Posterior vena cava (tissue), 2 donors: ENCODE measurements at places on chromosomes 2 and 18. TPM values are rescaled to one million over a fixed set of nuclear protein-coding genes. Genes with fewer than 3 reads are reported as not detected.

GRCh38 chr2:241066171-241066892 lies 35.8 kb downstream of the MTERF4 start:
- peak; percentile 74 for DNase-seq

SFTPB gene
- 1.7 TPM for total RNA-seq

DNA sequence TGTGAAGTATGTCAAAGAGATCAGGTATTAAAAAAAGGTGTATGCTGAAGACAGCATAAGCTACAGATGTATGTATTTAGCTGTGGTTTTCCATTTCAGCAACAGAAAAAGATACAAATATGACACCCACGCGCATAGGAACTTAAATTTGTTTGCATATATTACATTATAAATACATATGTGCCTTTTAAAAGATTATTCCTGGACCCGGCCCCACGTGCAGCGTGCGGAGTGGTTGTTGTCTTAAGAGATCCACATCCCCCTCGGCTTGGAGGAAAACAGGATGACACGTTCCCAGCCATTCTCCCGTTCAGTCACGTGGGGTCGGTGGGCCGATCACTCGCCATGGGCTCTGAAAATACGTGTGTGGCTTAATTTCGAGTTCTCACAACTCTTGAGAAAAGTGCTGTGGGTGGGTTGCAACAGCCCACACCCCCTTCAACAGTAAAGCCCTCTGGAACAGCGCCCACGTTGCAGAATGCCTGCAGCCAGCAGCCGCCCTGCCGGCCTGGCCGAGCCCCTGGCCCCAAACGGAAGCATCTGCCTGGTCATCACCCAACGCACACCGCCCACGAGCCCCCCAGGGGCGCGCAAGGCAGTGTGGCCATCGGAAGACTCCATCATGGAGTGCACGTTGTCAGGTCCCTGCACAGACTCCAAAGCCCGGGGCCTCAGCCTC lies 18.6 kb upstream of the KCNG2 start:
- peak; percentile 49 for DNase-seq

- DNase-seq, result no peak
Observed at GRCh38 chr2:28619213-28620196, 123.6 kb downstream of the PLB1 start.

CABYR gene
- 6.9 TPM for total RNA-seq

DNA sequence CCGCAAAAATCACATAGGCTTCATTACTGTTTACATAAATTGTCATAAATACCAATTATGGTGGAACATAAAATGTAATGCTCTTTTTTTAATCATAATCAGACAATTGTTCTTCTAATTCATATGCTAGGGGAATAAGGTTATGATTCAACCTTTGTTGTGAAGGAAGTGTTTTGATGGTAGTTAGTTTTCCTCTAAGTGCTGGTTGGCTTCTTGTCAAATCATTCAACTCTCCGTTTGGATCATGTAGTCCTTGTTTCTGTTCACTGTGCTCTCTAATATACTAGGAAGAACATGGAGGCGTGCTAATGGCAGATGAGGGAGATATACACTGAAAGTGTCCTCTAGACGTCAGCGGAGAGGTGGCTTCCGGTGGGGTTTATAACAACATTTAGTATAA lies 1938.0 kb upstream of the PIK3C3 start:
- DNase-seq, result no peak

- DNase-seq, result no peak
Observed at GRCh38 chr2:217316743-217317142, 456.9 kb upstream of the TNP1 start.

- DNase-seq, result no peak
Observed at GRCh38 chr2:241559323-241560161, 997 bp downstream of the BOK start.

VWA3B gene
- total RNA-seq, result not detected

GRCh38 chr2:78132391-78133370 lies 610.5 kb upstream of the LRRTM4 start:
- DNase-seq, result no peak

BOLL gene
- not detected for total RNA-seq

DNA sequence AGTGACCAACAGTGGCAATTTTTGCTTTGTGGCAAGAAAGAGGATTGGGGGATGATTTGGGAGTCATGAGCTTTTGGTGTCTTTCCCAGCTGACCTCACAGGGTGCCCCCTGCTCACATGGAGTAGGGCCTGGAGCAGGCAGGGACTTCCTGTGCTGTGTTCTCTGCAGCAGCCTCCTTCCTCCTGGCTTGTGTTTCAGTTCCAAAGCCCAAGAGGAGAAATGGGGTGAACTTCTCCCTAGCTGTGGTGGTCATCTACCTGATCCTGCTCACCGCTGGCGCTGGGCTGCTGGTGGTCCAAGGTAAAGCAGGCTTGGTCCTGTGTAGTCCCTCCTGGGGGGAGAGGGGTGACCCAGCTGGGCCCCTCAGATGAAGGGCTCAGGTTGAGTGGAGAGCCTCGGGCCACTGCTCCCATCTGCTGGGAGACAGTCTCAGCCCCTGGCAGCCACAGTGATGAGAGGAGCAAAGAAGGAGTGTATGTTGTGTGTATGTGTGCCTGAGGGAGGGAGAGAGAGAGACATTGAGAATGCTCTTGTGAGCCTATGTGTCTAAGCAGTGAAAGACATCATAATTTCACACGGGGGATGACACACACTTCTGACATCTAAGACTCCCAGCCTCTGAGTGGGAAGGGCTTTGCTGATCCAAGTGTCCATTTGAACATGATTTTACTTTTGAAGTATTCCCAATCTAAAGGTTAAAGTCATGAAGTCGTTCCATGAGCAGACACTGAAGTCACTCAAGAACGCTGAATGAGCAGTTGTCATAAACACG lies 27.2 kb downstream of the MARCO start:
- DNase-seq, result no peak

SESTD1 gene
- 142 TPM for total RNA-seq

DNA sequence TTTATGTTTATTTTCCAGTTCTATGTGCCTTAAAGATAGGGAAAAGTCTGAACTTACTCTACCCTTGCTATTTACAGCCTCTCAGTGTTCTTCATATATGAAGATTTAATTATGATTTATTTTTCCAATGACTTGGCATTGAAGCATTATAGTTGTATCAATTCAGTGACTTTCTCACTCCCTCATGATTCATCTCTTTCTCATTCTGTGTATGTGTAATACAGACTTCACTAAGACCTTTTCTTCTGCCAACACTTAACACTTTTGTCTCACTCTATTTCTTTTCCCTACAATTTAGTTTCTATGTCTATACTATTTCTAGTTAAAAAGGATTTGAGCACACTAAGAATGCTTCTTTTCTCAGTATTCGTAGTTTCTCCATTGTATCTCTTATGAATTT lies 1470.3 kb upstream of the ACVR2A start:
- DNase-seq, result no peak

DNA sequence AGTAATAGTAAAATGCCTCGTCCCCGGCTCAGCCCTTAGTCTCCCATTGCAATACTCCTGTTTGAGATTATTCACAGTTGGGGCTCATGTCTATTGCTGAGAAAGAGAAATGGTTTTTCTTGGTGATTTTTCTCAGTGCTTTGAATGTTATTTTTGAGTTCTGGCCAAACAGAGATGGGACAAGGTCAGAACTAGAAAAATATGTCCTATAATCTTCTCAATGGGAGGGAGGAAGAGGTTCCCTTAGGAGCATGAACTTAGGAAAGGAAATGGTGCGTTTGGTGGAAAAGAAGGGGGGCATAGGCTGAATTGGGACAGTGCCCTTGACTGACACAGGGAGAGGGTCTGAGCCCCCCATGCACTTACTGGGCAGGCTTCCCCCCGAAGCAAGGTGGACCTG lies 133.8 kb downstream of the AGAP1 start:
- DNase-seq, result no peak

DNA sequence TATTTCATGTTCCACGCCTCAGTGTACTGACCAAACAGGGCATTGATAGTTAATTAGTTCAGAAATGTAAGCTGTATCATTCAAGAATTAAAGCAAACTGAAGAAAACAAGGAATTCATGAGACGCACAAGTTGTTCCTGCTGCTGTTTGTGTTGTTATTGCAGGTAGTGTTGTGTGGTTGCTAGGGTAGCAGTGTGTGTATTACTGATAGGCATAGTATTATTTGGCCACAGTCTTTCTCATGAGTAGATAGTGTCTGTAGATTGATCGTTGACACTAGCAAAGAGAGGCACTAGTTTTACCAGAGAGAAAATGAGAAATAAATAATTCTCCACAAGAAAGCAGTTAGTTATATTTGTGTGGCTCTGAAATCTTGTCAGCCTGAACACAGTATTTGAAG lies 548.6 kb downstream of the LRP1B start:
- DNase-seq, result no peak

SPEG gene
- 175 TPM for total RNA-seq

- no peak for DNase-seq
Observed at GRCh38 chr2:152115952-152116351, 17.1 kb upstream of the CACNB4 start.

- DNase-seq, result no peak
Observed at GRCh38 chr2:46236006-46236875, 61.0 kb upstream of the EPAS1 start.

DNA sequence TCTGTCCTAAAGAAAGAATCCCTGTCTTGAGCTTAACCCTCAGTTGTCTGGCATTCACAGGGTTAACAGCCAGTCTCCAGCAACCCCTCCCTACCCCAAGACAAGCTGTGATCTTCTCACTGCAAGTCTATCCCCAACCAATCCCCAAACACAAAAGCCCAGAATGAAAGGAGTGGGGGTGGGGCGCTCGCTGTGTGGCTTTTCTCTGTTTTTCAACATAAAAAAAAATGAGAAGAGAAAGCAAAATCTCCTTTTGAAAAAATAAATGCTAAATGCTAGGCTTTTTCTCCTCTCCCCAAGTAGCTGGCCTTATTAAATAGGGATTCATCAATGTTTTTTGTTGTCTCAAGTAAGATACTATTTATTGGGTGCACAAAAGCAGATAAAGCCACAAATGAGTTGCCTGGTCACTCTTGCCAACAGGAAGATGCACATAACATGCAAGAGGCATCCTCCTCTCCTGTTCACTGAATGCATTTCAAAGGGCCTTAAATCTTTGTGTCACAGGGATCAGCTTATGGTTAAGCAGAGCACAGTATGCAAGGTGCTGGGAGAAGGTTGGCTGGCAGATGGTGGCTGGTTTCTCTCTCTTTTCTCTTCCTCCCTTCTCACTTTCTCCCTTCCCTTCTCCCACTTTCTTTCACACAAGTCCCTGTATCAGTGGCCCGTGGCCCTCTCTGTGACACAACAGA lies 225.6 kb downstream of the CMPK2 start:
- DNase-seq, result no peak

SLC1A4 gene
- total RNA-seq, result 16.4 TPM

SERPINB10 gene
- not detected for total RNA-seq

DNA sequence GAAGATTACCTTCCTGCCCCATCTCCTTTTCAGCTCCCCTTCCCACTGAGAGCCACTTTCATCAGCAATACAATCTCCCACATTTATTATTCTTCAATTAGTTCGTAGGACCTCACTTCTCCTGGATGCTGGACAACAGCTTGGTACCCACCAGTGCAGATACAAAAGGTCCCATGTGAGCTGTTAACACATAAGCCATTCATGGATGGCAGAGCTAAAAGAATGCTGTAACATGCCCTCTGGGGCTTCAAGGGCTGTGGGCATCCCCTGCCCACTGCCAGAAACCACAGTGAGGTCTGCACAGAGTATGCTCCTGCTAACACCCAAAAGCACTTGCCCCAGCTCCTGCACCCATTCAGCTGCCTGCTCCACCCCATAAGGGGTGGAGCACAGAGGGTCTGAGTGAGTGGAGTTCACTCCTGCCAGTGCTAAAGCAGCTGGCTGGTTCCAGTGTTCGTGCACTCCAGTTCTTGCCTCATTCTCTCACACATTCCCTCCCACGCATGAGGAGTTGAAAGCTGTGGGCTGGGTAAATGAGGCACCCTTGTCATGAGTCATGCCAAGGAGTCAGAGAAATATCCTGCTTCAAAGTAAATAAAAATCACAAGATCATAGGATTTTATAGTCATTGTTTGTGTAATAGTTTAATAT lies 305.9 kb upstream of the TMEFF2 start:
- DNase-seq, result no peak

GRCh38 chr18:39225373-39225772 lies 1659.8 kb upstream of the CELF4 start:
- no peak for DNase-seq

ZBTB7C gene
- total RNA-seq, result 14.8 TPM

GRCh38 chr18:42477267-42477666 lies 522.2 kb downstream of the PIK3C3 start:
- no peak for DNase-seq

DNA sequence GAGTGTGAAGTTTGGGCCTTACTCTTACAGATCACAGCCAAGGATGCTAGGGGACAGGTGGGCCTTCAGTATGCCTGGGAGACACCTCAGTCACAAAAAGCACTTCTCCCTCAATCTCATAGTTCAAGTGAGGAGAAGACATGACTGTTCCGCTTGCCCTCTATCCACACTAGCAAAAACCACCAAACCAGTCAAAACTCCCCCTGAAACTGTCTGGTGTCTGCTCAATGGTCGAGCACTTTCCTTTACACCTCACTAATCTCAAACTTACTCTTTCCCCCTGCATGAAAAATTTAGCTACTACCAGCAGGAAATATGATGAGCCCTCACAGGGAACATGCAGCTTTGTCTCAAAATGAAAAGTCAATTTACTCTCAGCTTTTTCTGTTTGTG lies 232.2 kb downstream of the TRIB2 start:
- no peak for DNase-seq

- no peak for DNase-seq
Observed at GRCh38 chr2:105640246-105640645, 104.5 kb upstream of the NCK2 start.

DNA sequence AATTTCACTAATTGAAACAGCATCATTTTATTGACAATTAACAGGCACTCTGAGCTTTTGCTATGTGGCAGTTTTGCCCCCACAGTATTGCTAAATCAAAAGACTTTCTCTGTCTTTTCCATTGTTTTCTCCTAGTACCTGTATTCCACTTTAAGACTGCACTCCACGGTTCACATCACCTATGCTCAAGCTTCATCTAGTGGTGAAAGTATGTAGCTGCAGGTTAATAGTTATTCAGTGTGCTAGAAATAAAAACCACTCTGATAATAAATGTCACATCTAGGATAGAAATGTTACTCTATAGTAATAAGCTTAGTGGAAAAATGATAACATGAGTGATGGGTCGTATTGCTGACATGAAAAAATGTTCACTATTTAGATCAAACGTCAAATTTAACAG lies 24.6 kb downstream of the ARL6IP6 start:
- DNase-seq, result no peak

DNA sequence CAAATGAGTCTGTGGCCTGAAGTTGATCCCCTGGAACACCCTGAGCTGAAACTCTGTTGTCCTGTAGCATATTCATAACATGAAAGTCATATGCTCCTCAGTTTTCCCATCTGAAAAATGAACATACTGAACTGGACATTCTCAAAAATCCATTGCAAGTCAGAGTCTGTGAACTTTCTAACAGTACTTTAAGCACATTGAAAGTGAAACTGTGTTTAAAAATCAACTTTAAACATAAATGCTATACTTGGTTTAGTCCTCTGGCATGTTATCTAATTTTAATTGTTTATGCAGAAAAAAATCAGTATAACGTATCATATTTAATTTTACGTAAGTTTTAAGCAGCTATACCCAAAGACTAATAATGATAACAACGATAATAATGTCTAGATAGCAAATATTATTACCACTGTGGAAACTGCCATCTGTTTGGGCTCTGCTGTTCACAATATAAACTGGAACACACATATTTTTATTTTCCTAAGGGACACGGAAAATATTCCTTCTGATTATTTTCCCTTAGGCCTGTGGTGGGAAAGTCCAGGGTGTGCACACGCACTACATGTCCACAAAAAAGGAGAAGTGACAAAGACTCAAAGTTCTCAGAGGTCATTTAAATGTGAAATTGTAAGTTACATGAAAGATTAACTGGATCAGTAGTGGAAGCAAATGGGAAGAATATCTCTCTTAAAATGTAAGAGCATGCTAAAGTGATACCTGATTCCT lies 56.1 kb upstream of the TTN start:
- DNase-seq, result no peak
